KBM-7 (cell line): ENCODE measurements at places on chromosomes 5 and 9.

DNA sequence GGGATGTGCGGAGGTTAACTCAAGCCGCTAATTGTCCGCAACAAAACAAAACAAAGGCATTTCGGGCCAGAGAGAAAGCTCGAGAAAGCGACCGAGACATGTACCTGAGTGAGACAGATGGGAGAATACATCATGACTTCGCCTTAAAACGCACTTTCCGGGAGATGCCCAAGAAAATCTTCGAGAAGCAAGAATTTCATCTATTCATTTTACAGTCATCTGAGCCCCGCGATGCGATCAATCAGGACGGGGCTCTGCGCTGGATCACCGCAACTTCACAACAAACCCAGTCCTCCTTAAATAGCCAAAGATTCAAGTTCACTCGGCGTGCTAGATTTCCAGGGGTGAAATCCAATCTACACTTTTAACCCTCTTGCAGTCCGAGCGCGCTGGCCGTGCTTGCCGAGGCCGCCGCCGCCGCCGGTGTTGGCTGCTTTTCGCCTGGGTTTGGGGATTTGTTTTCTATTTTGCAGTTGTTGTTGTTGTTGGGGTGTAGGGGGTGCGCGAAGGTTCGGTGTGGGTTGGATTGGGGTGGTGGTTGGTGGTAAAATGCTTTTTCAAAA is 482 bp downstream of the NFIB start:
- DNase-seq = peak; percentile 53

DNA sequence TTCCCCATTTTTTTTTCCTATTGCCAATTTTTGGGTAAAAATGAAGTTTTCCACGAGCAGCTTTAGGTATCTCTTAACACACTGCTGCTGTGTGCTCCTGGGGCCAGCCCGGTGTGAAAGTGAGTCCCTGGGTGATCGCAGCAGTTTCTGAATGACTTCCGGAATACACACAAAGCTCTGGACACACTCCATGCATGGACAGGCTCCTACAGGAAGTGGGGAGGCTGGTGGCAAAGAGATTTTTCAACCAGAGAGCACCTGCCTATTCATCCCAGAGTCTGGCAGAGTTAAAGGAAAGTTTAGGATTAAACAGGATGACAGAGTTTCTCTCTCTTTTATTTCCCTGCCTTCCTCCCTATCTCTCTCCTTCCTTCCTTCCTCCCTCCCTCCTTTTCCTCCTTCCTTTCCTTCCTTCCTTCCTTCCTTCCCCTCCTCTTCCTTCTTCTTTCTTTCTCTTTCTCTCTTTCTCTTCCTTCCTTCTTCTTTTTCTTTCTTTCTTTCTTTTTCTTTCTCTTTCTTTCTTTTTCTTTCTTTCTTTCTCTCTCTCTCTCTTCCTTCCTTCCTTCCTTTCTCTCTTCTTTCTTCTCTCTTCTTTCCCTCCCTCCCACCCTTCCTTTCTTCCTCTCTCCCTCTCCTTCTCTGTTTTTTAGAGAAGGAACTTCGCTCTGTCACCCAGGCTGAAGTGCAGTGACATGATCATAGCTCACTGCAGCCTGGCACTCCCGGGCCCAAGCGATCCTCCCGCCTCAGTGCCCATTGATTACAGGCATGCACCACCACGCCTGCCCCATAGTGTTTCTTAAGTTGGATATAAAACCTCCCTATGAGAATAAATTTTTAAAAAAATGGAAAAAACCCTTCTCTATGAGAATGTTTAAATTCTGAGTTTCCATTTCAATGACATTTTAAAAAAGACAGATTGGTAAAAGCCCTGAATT is 38.7 kb upstream of the UBTD2 start:
- peak; percentile 10 for DNase-seq

- DNase-seq = no peak
Measured at GRCh38 chr9:135019224-135019623, 68.2 kb upstream of the OLFM1 start.

GRCh38 chr5:107673368-107674136 is 2.8 kb upstream of the EFNA5 start:
- DNase-seq = peak; percentile 78

- peak; percentile 58 for DNase-seq
Measured at GRCh38 chr5:55691265-55692105, 20.6 kb downstream of the SLC38A9 start.

DNA sequence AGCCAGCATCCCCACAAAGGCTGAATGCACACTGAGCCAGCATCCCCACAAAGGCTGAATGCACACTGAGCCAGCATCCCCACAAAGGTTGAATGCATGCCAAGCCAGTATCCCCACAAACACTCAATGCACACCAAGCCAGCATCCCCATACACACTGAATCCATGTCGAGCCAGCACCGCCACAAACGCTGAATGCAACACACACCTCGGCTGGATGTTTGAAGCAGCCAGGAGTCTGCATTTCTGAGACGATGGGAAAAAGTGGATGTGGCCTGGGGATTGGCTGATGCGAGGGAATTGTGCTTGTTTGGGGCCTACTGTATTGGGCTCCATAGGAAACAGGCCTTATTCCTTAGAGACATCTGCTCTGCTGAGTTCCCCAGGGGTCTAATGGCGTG is 30.9 kb upstream of the CEP72 start:
- DNase-seq = no peak

- no peak for DNase-seq
Measured at GRCh38 chr5:127440831-127441230, 76.6 kb upstream of the PRRC1 start.

- no peak for DNase-seq
Measured at GRCh38 chr5:180162304-180162661, 46.7 kb downstream of the RASGEF1C start.

- no peak for DNase-seq
Measured at GRCh38 chr5:158621391-158621790, 478.3 kb downstream of the EBF1 start.

GRCh38 chr5:173090639-173091038 is 34.5 kb downstream of the CREBRF start:
- DNase-seq = no peak

DNA sequence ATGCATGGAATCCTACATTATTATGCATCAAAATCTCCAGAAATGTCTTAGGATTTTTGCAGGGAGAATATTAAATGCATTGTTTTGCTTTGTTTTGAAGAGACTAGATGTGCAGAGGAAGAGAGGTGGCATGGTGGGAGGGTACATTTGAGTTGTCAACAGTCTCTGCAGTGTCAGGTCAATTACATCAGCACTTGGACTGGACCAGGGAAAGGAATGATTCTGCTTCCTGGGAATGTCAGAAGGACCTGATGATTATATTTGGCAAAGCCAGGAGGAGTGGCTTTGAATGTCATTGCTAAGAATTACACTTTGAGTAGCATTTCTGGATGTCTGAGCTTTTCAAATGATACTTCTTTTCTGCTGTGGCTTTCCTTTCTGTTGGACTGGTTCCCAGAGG is 17.5 kb upstream of the TMEFF1 start:
- no peak for DNase-seq

- no peak for DNase-seq
Measured at GRCh38 chr9:124256517-124257069, 1.2 kb upstream of the NEK6 start.

GRCh38 chr9:8133606-8134005 is 334.0 kb upstream of the DMAC1 start:
- no peak for DNase-seq

DNA sequence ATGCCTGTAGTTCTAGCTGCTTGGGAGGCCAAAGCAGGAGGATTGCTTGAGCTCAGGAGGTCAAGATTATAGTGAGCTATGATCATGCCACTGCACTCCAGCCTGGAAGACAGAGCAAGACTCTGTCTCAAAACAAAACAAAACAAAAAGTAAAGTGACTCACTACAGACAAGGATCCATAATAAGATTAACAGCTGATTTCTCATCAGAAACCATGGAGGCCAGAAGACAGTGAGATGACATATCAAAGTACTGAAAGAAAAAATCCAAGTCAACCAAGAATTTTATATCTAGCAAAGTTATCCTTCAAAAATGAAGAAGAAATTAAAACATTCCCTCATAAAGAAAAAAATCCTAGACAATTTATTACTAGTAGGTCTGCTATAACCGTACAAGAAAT is 69.4 kb upstream of the ZBTB43 start:
- DNase-seq = no peak

DNA sequence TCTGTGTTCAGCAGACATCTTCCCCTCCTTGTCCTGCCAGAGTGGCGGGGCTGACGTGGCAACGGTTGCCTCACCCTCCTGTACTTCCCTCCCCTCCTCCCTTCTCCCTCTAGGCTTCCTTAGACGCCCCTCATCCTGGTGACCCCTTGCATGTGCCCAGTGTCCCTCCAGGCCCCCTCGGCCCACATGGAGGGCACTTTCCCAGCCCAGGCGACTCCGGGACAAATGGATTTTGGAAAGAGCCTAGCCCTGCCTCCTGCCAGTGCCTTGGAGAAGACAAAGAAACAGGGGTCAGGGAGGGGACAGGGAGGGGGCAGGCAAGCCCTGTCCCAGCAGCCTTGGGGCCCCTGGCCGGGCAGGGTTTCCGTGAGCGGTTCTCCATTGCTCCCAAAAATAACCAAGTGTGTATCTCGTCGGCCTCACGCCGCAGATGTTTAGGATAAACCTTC is 38.3 kb upstream of the NEURL1B start:
- no peak for DNase-seq

GRCh38 chr5:111345731-111346130 is 121.5 kb downstream of the CAMK4 start:
- no peak for DNase-seq

GRCh38 chr5:77029376-77029885 is 773 bp upstream of the AGGF1 start:
- DNase-seq = peak; percentile 8

DNA sequence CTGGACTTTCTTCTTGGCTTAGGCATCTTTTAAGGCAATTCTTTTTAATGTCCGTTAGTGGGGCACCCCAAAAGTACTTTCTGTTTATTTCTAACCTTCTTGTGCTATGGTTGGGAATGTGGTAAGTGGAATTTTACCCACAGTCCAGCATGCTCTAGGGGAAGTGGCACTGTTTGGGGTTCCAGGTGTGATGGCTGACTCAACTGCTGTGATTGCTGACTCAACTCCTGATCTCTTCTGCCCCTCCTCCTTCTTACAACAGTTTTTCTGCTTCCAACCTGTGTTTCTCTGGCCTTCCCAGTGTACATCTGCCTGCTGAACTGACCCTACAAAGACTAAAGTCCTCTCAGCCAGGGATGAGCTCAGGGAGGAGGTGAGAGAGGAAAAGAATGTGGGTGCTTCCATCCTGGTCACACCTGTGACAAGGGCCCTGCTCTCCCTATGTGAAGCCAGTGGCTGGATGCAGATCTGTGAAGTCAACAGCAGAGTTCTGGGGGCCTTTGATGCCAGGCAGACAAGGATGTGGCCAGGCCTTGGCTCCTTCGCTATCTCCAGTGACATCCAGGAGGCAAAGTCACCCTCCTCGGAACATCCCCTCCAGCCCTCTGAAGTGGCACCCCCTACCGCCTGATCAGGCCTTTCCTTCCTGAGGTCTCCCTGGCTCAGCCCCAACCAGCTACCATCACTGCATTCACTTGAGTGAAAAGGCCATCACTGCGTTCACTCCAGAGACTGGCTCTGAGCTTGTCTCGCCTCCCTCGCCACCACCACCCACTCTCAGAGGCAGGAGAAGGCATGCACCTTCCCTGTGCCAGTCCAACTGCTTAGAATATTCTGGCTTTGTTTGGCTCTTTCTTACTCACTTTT is 72.2 kb downstream of the C5orf15 start:
- no peak for DNase-seq

DNA sequence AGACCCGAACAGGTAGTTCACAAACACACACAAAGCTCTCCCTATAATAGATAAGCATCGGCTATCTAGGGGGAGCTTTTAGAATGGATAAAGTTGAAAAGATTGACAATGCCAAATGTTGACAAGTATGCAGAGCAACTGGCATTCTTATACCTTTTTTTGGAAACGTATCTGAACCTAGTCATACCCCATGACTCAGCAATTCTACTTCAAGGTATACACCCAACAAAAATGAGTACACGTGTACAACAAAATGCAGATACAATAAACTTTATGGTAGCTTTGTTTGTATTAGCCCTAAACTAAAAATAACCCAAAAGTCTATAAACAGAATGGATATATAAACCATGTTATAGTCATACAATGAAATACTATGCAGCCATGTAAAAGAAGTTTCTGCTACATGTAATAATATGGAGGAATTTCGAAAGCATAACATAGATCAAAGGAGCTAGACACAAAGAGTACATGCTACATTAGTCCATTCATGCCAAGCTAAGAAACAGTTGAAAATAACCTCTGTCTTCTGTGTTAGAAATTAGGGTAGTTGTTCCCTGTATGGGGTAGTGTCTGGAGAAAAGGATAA is 718.5 kb upstream of the ZNF608 start:
- no peak for DNase-seq

DNA sequence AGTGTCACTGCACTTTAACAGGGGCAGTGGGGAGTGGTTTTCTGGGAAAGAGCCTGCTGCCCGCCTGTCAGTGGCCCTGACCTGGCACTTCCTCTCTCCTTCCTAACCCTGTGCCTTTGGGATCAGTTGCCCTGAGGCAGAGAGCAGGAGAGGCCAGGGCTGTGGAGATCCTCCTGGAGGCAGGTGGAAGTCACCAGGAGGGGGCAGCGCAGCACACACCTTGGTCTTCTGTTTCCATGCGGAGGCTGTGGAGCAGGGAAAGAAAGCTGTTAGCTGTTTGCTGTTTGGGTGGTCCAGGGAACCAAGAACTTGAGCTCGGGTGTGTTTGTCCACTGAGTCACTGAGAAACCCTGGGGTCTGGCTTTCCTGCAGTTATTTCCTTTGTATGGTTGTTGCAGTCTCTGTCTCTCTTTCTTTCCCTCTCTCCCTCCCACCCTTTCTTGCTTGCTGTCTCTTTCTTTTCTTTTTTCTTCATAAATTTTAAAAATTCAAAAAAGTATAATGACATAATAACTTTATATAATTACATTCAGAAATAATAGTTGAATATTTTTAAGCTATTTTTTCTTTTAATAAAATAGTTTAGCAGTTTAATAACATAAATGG is 28.1 kb downstream of the NTRK2 start:
- DNase-seq = peak; percentile 42

DNA sequence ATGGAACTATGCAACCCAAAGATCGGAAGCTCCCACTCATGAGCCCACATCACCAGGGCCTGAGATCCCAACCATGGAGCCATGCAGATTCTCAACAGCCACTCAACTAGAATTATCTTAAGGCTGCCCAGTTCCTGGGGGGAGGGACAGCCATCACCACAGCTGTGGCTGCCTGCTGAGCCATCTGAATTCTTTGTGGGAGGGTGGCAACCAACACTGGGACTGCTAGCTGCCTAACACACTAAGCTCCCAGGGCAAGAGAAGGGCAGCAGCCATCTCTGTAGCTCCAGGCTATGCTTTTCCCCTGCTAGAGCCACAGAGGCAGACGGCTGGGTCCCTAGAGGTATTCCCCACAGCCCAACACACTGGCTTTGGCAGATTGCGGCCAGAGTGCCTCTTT is 251.3 kb upstream of the GRAMD2B start:
- DNase-seq = no peak
